Kasumi-1 (cell line): ENCODE measurements at places on chromosomes 11 and 22.

DNA sequence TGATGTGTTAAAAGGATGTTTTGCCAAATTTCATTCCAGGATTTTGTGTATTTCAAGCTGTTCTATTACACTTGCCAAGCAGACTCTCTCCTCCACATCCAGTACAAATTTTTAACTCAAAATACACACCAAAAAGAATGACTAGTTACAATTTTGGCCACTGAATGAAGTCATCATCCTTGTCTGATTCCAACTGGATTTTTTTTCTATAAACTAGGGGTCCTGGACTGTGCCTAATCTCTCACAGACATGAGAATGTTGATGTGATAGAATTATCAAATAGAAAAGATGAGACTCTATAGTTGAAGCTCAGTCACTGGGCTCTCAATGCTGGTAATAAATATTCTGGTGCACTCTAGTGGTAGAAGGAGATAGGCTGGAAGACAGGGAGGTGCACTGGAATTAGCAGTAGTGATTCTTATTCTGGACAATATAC is 85.8 kb downstream of the FANCF start:
- DNase-seq = peak; percentile 4

DNA sequence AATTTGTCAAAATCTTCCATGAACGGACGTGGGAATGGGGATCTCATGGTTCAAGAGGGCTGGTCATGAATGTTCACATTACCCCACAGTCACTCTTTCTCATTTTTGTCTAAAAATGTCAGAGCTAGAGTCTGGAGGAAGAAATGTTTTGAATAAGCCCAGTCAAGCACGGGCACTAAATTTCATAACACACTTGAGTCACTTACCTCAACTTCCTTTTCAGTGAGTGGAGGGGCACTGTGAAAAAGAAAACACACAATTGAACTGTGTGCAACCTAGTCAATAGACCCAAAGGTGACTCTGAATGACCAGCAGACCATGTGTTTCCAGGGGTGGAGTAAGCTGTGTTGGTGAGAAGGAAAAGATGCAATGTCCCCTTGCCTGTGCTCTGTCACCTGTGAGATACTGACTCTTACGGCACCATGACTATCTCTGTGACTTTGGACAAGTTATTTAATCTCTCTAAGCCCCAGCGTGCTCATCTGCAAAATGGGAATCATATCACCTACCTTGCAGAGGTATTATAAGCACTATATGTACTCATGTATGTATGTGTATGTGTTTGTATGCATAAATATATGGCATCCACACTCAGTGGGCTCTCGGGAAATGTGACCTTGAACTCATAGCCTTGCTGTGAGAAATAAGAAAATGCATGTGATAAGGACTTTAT is 38.2 kb upstream of the LYVE1 start:
- peak; percentile 64 for DNase-seq

GRCh38 chr11:26704249-26704648 is 17.6 kb downstream of the SLC5A12 start:
- no peak for DNase-seq

DNA sequence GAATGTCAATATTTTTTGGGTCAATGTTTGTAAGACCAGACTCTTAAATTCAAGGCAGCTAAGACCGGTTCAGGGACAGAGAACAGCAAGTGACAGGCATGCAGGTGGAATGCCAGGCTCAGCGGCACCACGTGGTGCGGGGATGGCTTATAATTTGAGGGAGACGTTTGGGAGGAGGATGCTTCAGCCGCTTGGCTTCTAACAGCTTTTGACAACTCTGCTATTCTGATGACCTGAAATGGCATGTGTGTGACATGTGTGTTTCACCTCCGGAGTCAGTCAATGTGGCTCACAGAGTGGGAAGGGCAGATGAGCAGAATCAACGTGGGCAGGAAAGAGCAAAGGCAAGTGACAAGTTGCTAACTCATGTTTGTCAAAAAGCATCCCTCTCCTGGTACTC is 228.3 kb downstream of the KIRREL3 start:
- DNase-seq = no peak
